Ureter (tissue), 1 donor: ENCODE measurements at places on chromosomes 1 and 21.

DNA sequence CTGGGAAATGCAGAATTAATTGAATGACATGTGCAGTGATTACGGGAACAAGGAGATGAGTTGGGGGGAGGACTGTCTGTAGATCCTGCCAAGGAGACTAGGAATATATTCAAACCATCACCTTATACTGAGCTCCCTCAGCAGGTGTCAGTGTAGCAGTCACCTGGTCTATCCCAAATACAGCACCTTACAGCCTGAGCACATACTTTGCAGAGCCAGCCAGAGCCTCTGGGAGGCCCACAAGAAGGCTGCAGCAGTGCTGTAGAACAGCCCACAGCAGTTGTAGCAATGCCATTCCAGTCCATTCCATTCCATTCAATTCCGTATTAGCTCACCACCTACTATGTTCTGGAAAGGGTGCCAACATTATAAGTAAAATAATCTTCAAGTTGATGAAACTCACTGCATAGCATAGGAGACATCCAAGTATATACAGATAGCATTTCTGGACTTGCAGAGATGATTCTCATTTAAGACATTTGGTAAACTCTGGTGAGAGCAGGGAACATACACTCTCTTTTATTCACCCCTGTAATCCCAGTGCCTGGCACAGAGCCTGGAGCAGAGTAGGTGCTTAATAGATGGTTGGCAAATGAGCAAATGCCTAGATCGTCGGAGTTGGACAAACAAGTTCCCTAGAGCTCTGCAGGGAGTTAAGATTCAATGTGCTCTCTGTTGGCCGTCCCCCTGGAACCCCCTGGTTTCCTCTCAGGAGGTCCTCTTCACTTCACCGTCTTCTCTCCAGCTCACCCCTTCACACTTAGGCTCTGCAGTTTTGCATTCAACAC is 44.7 kb downstream of the KCNC4 start:
- DNase-seq = no peak

- DNase-seq = no peak
These were observed 433.4 kb upstream of the CAMK1G start for GRCh38 chr1:209150114-209150513.

DNA sequence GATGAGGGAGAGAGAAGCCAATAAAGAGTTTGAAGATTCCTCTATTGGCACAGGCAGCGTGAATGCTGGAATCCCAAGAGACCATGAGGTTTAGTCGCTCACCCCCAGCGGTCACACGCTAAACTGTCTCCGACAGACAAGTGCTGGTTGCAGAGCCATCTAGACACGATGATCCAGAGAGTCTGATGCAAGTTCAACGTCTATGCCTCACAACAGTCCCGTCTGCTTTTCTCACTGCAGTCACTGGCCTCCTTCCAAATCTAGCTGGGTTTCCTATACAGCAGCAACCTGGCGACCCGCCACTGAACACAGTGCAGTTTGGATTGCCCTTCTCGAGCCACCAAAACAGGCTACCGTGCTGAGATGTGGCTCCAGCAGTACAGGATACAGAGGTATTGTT is 98.6 kb upstream of the KRTAP19-8 start:
- no peak for DNase-seq

- no peak for DNase-seq
These were observed 162.5 kb upstream of the B3GALT2 start for GRCh38 chr1:193348769-193349535.
